ENCODE measurements at places on chromosomes 6 and 20.

DNA sequence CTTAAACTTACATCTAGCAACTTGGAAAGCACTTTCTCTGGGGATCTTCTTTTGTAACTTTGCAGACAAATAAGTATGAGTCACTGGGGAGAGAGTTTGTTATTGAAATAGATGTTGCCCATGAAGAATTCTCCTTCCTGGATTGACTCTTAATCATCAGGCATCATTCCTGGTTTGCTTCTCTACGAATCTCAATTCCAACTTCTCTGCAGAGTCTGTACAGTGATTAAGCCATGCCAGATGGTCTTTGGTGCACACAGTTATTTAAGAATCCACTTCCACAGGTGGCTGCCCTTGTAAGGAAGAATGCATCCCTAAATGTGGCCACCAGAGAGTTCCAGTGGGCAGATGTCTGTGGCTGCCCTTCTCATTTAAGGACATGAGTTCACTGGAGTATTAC, 25.7 kb downstream of the MYCT1 start:
- peak; percentile 78 for DNase-seq

DNA sequence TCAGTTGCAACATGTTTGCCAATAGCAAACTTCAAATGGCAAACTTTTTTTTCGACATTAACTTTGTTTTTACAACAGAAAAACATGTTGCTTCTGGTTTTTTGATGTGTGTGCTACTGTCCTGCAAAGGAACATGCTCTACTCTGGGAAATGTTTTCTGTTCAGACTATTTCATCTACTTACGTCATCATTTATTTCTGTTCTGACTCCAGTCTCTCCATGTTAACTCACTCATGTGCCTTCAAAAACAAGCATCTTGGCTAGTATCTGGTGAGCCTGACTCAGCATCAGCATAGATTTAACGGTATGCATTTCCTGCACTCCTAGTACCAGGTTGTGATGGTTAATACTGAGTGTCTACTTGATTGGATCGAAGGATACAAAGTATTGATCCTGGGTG, 36.1 kb upstream of the MAP7 start:
- DNase-seq = peak; percentile 93

DNA sequence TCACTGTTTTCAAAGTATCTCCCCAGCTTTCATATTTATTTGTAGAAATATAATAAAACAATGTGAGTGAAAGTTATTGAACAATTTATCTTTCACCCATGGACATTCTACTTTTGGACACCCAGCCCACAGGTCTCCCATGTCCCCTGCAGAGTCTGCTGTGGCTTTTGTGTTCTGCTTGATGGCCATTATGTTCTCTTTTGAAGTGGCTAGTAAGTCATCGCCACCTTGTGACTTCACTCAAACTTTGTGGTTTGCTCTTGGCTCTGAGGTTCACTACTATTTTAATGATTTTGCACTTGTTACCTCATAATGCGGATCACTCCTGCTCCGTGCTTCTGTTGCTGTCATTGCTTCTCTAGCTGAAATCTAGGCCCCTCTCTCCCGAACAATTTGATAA, 10.2 kb upstream of the DEFB113 start:
- no peak for DNase-seq

GRCh38 chr6:168666170-168666569, 225.2 kb downstream of the SMOC2 start:
- DNase-seq = no peak

GRCh38 chr6:150176659-150177058, 33.8 kb downstream of the PPP1R14C start:
- DNase-seq = no peak

DNA sequence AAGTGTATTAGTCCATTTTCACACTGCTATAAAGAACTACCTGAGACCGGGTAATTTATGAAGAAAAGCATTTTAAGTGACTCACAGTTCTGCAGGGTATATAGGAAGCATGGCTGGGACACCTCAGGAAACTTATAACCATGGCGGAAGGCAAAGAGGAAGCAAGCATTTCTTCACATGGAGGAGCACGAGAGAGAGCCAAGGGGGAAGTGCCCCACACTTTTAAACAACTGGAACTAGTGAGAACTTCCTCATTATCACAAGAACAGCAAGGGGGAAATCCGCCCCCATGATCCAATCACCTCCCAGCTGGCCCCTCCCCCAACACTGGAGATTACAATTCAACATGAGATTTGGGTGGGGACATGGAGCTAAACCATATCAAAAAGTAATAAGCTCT, 28.3 kb upstream of the B3GAT2 start:
- no peak for DNase-seq

DNA sequence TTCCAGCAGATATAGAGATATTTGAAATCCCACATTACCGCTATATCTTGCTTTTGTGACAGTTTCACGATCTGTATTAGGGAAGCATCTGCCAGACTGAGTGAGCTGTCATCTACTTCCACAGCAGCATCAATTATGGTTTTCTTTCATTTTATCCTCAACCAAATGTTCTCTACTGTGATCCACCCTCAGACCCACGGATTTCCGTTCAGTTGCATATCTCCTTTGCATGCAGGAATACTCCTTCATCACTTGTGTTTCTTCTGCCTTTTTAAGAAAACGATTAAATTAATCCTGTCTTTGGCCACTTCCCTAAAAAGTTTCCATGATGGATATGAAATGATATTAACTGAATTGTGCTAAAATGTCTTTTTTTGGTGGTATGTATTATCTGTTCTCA, 262.1 kb upstream of the ADGRB3 start:
- no peak for DNase-seq

- DNase-seq = no peak
These were observed 86.2 kb upstream of the F13A1 start for GRCh38 chr6:6406715-6407070.

- peak; percentile 23 for DNase-seq
These were observed 512.2 kb upstream of the MARCKS start for GRCh38 chr6:113344969-113345368.

Data from fibroblast of pulmonary artery (primary cell).